ENCODE measurements at places on chromosomes 3 and 15.

GRCh38 chr3:133412183-133413132 lies 12.6 kb downstream of the BFSP2 start:
- DNase-seq = no peak

- no peak for DNase-seq
These were observed 36.7 kb upstream of the SLC6A1 start for GRCh38 chr3:10955711-10956453.

- no peak for DNase-seq
These were observed 2.3 kb upstream of the DNAH1 start for GRCh38 chr3:52313774-52314188.

DNA sequence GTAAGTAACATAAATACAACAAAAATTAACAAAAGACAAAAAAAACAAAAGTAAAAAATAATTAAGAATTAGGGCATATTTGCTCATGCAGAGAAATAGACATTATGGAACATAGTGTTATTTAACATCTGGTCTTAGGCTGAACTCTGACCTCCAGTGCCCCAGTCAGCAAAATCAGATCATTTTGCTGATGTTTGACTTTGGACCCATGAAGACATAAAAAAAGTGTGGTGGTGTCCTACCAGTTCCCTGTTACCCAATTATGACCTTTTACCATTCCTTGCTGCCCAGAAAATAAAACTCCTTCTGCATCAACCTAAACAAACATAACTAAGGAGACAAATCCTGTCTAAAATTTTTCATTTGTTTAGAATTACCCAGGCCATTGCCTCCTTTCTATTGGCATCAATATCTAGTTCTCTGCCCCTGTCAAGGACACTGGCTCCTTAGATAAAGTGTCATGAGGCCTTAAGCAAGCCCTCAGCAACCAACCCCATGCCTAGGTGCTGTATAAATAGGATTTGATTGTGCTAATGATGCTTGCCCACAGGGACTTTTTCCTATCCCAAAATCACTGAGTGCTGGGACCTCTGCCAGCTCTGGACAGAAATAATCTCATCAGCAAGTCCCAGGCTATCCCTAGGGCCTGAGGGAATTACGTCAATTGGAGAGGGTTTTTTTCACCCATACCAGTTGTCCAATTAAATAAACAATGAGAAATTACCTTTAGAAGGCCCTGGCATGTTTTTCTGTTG lies 334.5 kb upstream of the UMPS start:
- DNase-seq = peak; percentile 10

DNA sequence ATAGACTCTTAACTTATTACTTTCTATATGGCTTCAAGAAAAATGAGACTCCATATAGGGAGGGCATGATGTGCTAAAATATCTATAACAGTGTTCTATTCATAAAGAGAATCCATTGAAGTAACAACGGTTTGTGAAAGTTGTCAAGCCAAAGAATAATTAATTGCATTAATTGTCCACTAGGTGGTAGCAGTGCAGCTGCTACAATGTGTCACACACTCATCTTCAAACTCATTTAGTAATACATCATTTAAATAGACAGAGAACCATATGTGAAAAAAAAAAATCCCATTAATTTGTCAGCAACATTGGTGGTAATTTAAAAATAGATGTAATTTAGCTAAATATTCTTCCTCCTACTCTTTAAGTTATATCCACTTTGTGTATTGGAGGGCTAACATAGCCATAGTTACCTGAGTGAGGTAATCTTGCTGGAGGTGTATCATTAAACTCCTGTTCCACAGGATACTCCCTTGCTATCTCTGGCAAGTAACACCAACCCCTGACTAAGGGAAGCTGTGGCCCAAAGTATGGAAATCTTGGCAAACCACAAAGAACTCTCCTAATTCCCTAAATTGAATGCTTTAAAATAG lies 3.7 kb upstream of the CPA3 start:
- DNase-seq = peak; percentile 14

DNA sequence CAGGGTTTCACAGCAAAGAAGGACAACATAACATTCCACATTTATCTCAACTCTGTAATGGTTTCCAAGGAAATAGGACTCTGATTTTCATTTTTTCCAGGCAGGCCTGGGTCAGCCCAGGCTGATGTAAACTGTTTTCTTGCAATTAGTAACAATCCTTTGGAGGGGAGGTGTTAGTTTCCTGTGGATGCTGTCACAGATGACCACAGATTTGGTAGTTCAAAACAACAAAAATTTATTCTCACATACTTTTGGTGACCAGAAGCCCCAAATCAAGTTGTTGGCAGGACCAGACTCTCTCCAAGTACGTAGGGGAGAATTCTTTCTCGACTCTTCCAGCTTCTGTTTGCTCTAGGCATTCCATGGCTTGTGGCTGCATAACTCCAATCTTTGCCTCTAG lies 88.0 kb downstream of the EDEM1 start:
- no peak for DNase-seq

DNA sequence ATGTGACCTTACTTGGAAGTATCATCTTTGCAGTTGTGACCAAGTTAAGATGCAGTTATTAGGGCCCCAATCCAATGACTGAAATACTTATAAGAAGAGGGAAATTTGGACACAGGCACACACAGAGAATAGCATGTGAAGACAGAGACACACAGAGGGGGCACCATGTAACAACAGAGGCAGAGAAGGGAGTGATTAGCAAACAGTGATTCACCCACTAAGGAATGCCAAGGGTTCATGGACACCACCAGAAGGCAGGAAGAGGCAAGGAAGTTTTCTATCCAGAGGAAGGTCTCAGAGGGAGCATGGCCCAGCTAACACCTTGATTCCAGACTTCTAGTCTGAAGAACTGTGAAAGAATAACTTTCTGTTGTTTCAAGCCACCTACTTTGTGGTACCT lies 25.0 kb downstream of the SIDT1 start:
- DNase-seq = no peak

DNA sequence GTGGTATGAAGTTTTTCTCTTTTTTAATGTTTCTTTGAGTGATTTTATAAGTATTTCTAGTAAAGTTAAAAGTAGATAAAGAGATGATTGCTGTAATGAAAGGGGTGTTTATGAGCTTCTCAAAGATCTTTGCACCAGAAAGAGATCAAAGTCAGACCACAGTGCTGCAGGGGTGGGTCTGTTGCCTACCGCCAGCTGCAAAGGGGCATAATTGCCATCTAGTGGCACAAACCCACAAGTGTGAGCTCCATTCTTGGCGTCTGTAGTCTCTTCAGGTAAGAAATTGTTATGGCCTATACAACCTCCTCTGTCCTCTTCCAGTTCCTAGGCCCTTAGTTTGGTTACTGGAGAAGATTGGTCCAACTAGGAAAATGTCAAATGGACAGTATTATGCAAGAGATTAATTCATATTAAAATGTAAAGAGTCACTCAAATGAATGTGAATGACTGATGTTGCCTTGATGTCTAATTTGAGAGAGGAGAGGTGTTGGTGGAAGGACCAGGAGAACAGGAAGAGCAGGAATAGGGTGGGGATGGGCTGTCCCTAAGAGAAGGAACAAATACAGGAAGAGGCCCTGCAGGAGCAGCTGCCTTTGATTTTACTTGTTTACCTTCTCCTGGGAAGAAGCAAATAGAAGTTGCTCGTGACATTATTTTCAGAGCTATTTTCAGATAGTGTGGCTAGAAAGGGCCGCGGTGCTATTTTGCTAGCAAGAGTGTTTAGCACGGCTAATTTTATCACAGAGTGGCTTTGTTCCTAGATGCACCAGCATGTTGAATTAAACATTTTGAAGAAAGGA lies 53.0 kb upstream of the GSK3B start:
- DNase-seq = peak; percentile 11

DNA sequence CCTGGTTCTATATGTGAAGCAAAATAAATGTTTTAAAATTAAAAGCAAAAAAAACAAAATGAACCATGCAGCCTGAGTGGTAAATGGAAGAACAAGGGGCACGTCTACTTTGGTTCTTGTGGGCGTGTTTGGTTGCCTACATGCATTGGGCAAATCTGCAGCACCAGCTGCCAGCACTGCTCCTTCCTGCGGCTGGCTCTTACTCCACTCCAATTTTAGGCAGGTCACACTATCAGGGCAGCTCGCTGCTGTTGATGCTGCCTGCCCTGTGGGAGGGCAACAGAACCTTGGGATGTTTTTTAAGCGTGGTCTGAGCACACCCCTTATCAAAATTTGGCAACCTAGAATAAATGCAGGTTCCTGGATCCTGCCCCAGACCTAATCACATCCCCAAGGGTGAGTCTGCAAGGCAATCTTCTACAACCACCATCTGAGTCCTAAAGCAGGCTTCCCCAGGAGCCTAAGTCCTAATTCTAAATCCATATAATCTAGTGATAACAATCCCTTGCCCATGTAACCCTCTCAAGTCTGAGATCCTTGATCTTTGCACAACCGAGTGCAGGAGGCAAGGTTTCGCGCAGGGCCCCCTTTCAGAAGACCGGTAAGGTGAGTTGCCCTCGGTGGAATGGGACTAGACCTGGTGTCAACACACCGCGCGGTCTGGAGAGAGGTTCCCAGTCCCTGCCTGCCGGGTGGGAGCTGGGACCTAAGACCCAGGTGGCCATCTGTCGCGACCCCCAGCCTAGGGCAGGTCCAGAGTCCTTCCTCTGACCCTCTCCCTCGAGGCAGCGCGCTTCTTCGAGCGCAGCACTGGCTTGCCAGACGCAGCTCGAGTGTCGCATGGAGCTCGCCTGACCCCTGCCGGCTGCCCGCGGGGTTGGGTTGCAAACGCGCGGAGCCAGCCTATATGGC lies 15.9 kb downstream of the IVD start:
- no peak for DNase-seq

- DNase-seq = no peak
These were observed 43.0 kb upstream of the SPATA12 start for GRCh38 chr3:57017459-57017845.

- DNase-seq = no peak
These were observed 163.1 kb upstream of the HES1 start for GRCh38 chr3:193972832-193973231.

GRCh38 chr3:157318639-157319288 lies 117.9 kb upstream of the PTX3 start:
- DNase-seq = no peak

- no peak for DNase-seq
These were observed 3.6 kb downstream of the KLHL6 start for GRCh38 chr3:183551930-183552329.

- DNase-seq = no peak
These were observed 1.2 kb downstream of the SNX22 start for GRCh38 chr15:64152507-64153387.

DNA sequence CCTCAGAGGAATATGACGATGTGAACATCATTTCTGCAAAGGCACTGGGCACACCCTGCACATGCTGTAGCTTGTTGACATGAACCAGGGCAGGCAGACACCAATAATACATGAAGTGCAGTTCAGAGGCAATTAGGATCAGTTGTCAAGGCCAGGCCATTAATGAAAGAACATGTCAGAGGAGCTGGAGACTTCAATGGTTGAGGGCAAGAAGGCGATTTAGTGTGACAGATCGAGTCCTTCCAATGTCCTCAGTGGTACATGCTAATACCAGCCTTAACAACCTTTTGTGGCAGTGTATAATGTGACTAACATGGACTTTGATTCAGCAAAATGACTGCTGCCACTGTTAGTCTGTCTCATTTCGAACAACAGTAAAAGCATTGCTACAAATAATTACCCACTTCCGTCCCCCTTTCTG lies 205.2 kb upstream of the NANOGP8 start:
- no peak for DNase-seq

GRCh38 chr15:51380999-51381806 lies 39.7 kb downstream of the GLDN start:
- DNase-seq = peak; percentile 14

DNA sequence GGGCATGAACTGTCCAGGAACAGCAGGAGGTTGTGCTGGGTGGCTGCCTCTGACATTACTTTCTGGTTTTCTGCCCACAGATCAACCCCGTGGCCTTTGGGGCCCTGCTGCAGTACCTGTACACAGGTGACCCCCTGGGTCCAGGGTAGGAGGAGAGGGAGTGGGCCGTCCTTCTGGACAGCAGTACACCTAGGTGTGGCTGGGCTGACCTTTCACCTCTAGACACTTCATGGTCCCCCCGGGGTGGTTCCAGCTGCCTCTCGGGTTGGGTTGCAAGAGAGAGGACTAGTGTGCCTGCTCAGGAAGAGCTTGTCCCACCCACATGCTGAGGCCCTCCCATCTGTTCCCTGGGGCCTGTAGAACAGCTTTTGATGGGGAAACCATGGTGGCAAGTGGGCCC lies 3.7 kb downstream of the ABTB1 start:
- DNase-seq = no peak

Measured in NCI-H1092 (cell line).